Stimulated activated CD8-positive, alpha-beta memory T cell treated with anti-CD3 and anti-CD28 coated beads, Interleukin-4, amount 100 ng/mL, for 1 hour (primary cell): ENCODE measurements at places on chromosomes 4 and X.

- DNase-seq = no peak
Observed at GRCh38 chr4:37924946-37925345, 34.1 kb downstream of the TBC1D1 start.

GRCh38 chr4:152564336-152564735 is 28.4 kb upstream of the FBXW7 start:
- no peak for DNase-seq

GRCh38 chr4:30443289-30443688 is 276.9 kb upstream of the PCDH7 start:
- no peak for DNase-seq

GRCh38 chr4:104279744-104280143 is 214.9 kb downstream of the CXXC4 start:
- no peak for DNase-seq

DNA sequence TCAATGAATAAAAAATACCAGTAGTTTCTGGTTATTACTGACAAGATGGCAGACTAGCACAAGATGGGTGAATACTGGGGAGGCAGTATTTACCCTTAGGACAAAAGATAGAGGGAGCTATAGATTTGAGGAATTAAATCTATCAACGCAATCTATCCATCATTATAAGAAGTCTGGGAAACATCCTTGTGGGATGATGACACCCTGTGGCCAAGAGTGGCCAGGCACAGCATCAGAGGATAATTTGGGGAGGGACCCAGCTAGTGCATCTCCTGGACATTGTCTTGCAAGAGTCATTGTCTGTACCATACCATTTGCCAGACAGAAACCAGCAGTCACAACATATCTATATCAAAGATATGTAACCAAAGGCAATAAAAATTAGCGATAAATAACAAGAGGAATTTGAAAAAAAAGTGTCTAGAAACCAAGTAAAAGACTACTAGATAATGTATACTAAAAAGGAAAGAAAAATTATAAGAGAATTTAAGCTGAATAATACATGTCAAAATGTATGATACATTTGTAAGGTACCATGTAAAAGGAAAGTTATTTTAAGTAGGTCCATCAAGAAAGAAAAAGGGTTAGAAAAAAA is 22.9 kb downstream of the KCTD8 start:
- DNase-seq = no peak

GRCh38 chrX:48496660-48497059 is 12.1 kb upstream of the PORCN start:
- no peak for DNase-seq

DNA sequence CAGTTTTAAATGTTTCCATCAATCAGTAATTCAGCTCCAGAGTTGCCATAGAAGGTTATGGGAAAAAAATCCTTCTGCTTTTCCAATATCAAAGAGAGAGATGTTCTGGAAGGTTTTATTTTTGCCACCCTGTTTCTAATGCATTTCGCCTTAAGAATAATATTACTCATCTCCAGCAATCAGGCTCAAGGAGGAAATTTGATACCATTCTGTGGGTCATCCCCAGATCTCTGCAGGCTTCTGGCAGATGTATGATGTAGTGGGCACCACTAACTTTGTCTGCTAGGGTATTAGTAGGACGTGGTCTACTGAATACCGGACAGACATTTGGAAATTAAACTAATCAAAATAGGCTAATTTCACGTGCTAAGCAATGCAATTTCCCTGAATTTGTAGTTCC is 645.4 kb upstream of the TENM3 start:
- no peak for DNase-seq
